ENCODE measurements at places on chromosomes 3 and 15.

GRCh38 chr15:46258056-46258455 is 623.2 kb downstream of the SQOR start:
- no peak for DNase-seq

GRCh38 chr15:58795825-58796224 is 24.7 kb downstream of the MINDY2 start:
- no peak for DNase-seq

- DNase-seq, result peak; percentile 73
Measured at GRCh38 chr15:48331796-48332641, 790 bp downstream of the DUT start.

GRCh38 chr3:183532620-183533411 is 22.7 kb downstream of the KLHL6 start:
- DNase-seq, result no peak

DNA sequence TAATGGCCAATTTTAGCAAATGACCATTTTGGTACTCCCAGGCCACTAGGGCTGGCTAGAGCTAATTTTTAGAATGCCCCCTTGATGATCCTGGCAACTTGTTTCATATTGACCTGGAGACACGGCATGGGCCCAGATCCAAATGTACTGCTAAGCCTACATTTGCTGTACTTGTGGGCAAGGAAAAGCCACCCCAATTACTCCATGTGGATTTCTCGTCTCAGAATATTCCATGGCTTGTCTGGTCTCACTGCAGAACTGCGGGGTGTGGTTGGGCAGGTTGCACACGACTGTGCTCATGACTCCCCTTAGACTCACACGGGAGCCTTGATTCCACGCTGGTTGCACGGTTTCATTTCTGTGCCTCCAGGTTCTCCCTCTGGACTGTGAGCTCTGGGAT is 140.9 kb downstream of the RPLP1 start:
- DNase-seq, result no peak

- DNase-seq, result no peak
Measured at GRCh38 chr15:62809968-62810260, 232.6 kb upstream of the TPM1 start.

DNA sequence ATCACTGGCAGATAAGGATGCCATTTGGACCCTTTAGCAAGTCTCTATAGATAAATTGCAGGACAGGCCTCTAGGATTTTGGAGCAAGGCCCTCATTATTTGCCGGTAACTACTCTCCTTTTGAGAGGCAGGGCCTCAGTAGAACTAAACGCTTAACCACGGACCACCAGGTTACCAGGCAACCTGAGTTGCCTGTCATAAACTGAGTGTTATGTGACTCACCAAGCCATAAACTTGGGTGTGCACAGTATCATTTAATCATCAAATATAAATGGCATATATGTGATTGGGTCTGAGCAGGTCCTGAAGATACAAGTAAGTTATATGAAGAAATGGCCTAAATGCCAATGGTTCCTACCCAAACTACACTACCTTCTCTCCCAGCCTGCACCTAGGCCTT is 93.2 kb downstream of the BCHE start:
- no peak for DNase-seq

GRCh38 chr3:172520301-172520831 is 2.9 kb downstream of the TNFSF10 start:
- DNase-seq, result peak; percentile 38

DNA sequence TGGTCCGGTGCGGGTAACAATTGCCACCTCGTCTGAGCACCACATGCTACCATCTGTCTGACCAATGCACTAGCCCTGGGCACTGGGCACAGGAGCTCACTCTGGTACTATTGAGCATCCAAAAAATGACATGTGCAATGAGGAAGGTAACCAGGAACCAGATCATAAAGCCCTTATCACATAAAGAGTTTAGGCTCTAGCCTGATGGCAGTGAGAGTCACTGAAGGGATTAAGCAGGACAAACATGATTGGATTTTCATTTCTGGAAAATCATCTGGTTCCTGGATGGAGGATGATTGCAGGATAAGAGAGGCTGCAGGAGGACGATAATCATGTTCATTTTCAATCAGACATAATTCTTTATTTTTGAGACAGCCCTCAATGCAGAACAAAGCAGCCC is 12.4 kb downstream of the NDUFB4 start:
- no peak for DNase-seq

DNA sequence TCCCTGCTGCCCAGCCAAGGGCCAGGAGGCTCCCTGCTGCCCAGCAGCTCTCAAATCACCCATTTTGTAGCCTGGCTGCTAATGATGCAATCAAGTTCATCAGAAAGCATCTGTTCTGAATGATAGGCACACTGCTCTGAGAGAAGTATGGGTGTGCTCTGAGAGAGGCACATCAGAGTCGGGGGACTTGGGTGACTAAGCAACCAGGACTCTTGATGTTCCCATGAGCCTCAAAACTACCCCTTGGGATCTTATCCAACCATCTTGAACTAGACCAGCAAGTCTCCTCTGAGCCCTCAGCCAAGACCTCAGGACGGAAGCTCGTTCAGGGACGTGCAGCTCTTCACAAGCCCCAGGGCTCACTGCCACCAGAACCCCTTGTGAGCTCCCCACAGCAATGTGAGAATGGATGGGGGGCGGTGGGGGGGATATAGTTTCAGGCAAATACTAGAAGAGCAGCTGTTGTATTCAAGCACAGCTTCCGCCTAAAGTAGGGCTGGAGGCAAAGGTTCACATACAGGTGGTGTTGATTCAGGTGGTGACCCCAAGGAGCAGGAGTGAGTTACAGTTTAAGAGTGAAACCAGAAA is 52.2 kb upstream of the HES1 start:
- no peak for DNase-seq

DNA sequence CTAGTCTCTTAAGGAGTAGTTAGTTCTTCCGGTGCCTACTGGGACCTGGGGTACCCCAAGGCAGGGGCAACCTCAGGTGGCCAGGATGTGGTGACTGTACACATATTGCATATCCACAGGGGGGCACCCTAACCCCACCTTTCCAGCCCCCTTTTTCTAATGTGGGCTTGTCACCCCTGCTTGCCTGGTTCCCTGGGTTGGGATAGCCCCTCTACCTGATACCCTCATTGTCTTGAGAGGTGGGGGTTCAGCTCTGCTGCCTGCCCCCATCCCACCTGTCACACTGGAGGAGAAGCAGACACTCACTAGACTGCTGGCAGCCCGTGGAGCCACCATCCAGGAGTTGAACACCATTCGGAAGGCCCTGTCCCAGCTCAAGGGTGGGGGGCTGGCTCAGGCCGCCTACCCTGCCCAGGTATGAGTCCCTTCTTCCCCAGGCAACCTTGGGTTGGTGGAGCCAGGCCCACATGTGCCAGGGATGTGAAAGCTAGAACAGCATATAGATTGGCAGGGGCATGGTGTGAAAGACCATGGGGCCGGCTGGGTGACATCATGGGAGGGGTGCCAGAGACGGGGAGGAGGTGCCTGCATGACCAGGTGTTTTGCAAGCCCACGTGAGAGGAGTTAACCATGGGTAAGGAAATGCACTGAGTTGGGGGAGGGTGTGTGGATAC is 4.0 kb downstream of the GLYCTK start:
- peak; percentile 52 for DNase-seq

Measured in activated T-cell treated with anti-CD3 and anti-CD28 coated beads, Interleukin-2, amount 50 U/mL, for 72 hours (primary cell).